ENCODE measurements at places on chromosomes 1 and 21.

DNA sequence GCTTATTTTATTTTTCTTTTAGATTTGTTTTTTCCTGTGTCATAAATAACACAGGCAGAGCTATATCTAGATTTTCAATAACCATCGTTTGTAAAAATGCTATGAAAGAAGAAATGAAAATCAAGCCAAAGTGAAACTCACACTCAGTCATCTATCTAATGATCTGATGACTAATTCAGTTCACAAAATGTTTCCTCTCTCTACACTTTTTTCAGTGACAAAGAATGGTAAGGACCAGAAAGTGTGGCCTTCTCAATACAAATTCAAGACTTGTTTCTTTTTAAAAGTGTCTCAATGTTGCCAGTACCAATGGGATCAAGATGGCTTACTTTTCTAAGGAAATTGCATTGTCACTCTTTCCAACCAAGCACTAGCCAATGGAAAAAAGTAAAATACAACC, 282.8 kb upstream of the PKN2 start:
- no peak for DNase-seq

- no peak for DNase-seq
These were observed 86.6 kb downstream of the OMA1 start for GRCh38 chr1:58459911-58460310.

- DNase-seq: no peak
These were observed 37.5 kb upstream of the GRIK3 start for GRCh38 chr1:37071829-37072228.

DNA sequence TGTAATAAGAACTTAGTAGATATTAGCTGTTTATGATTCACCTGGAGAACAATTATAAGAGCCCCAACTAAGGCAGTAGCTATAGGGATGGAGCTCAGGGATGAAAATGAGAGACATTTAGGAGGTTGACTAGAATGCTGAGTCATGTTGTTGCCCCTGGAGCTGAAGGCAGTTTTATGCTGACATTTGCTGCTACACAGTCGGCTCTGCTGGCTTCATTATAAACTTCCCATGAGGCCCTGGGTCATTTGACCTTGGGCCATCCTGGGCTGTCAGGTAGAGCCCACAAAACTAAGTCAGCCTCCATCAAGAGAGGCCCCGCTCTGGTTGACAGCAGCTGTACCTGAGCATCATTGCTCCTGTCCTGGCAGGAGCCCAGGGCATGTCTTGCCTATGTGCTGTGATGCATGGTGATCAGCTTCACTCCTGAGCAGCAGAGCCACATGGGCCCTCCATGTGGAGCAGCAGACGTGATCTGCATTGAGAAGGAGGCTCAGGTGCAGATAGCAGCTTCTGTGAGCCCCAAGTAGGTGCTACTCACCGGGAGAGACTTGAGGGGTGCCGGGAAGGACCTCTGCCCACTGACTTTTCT, 112.4 kb downstream of the TBX19 start:
- no peak for DNase-seq

- DNase-seq: no peak
These were observed 125.7 kb downstream of the CRB1 start for GRCh38 chr1:197393772-197394171.

- DNase-seq: no peak
These were observed 2.5 kb downstream of the RGS4 start for GRCh38 chr1:163071405-163072255.

DNA sequence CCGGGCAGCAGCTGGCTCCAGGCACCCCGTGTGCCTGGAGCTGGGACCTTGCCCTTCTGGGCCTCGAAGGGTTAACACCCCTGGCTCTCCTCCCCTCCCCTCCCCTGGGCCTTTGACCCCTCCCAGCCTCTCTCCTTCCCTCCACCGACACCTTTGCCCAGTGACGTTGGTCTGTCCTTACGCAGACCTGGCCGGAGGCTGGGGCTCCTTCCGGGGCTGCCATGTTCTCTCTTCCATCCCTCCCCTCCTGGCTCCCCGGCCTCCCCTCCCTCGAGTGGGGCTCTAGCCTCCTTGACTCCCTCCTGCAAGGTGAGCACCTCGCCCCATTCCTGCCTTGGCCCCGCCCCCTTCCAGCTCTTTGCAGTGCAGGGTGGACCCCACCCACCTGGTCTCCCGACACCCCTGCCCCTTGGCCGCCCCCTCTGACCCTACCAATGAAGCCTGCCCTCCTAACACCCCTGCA, at the start of gene TMEM82:
Gene TMEM82 (plus strand): TSS at position 161 of the 463 bp plus-strand sequence. CDS start 61 bp downstream, at position 222.
- DNase-seq: no peak

DNA sequence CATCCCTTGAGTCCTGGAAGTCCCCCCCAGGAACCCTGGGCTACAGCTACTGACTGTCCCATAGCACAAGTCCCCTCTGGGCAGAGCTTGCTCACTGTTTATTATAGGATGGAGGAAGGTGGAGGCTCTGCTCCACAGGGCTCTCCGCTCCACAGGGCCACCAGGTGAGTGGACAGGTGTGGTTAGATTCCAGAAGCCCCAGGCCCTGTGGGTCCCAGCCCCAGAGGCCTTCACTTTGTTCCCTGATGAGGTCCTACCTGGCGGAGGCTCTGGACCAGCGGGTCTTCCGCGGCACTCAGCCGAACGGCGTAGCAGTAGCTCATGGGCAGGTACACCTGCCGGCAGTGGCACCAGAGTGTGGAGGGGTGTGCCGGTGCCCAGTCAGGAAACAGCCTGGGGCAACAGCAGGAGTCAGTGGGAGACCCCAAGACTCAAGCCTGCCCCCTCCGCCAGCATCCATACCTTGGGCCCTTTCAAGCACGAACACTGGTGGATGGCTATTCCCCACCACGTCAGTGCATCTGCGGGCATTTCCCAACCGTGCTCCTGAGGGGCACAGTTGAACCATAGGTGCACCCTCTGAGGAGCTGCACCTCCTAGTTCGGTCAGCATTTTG, 12.3 kb downstream of the LSS start:
- no peak for DNase-seq

- peak; percentile 59 for DNase-seq
These were observed 9.4 kb downstream of the ETV3L start for GRCh38 chr1:157090196-157090647.

DNA sequence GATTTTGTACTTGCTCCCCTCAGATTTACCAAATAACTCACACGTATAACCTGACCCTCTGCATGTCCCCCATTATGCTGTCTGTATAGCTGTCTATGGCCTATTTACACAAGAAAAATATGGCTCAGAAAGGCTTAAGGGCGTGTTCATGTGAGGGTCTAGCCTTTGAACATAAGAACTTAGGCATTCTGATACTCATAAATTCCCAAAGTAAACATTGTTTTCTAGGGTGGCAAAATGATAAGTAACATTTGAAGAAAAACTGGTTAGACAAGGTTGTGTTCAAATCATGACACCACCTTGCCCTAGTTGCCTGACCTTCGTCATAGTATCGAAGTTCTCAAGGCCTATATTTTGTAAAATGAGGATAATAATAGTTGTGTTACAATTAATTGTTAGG, 394.6 kb downstream of the LRRIQ3 start:
- no peak for DNase-seq

GRCh38 chr1:201311356-201312011, 28.2 kb downstream of the PKP1 start:
- peak; percentile 67 for DNase-seq

Data from MV-4-11 (cell line).